ENCODE measurements at places on chromosomes 16 and 17.

DNA sequence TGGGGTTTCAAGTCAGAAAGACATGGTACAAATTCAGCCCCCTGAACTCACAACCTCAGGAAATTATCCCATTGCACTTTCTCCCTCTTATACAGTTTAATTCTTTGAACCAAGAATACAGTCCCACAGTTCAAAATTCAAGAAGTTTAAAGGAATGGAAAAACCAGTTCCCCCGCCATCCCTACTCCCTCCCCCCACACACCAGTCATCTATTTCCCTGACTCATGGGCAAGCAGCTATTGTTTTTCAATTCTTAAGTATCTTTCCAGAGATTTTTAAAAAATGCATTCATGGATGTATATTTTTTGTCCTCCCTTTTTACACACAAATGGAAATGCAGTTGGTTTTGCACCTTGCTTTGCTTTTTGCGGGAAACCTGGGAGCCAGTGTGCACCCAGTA, 7.3 kb downstream of the SYCE1L start:
- no peak for DNase-seq

- no peak for DNase-seq
These were observed 53.0 kb downstream of the IKZF3 start for GRCh38 chr17:39810939-39811728.

- DNase-seq: peak; percentile 36
These were observed 25.9 kb downstream of the AP2B1 start for GRCh38 chr17:35612924-35613521.

DNA sequence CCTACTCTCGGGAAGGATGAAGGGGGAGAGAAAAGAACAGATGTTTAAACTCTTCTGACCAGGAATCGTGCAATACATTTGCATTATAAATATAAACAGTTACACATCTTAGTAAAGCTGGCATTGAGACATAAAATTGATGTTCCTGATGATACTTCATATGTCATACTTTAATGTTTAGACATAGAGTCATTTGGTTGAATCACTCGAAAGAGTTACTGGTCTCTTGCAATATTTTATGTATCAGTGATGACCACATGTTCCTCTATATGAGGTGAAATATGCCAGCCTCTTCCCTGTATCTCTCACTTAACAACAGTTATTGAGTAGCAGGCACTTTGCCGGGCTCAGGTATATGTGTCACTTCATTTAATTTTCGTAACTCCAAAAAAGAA, 49.7 kb upstream of the PMFBP1 start:
- DNase-seq: no peak

GRCh38 chr16:4593086-4593485, 21.6 kb downstream of the UBALD1 start:
- no peak for DNase-seq

- no peak for DNase-seq
These were observed 88.4 kb downstream of the USP32 start for GRCh38 chr17:60303406-60304099.

- DNase-seq: no peak
These were observed 25.7 kb downstream of the CALB2 start for GRCh38 chr16:71384073-71384724.

GRCh38 chr17:42436391-42436790, 13.3 kb upstream of the CAVIN1 start:
- no peak for DNase-seq

DNA sequence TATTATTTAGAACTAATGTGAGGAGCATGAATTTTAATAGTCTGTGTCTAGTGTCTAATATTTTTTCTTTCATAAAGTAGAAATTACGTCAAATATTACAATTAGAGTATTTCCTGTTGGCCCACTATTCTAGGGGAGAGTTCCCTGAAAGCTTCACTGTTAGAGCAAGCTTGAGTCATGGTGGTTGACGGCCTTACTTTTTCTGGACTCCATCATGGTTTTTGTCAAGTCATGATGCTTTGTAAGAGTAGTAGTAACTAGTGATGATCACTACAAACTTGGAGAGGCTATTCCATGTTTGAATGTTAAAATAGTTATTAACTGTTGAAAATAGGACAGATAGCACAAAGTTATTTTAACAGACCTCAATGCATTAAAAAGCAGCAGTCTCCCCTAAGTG, 1.7 kb downstream of the PSMD11 start:
- DNase-seq: no peak

DNA sequence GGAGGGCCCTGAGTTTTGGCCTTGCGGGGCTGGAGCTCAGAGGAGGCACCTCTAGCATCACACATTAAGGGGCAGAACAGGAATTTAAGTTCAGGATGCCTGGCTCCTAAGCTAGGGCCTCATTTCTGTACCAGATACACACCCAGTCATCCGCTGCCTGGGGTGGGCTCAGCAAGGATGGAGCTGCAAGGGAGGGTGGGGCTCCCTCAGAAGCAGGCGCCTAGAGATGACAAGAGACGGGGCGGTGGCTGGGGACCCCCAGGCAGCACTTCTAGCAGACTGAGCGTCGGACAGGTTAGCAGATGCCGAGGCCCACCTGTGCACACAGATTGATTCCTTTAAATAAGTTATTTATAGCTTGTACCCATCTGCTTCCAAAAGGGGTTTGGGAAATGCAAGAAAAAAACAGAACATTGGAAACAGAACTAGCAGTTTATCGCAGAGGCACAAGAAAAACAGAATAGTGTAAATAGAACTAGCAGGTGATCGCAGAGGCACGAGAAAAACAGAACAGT, 47.6 kb upstream of the CBFA2T3 start:
- DNase-seq: no peak

GRCh38 chr17:7839876-7840261, 5.9 kb downstream of the KDM6B start:
- no peak for DNase-seq

DNA sequence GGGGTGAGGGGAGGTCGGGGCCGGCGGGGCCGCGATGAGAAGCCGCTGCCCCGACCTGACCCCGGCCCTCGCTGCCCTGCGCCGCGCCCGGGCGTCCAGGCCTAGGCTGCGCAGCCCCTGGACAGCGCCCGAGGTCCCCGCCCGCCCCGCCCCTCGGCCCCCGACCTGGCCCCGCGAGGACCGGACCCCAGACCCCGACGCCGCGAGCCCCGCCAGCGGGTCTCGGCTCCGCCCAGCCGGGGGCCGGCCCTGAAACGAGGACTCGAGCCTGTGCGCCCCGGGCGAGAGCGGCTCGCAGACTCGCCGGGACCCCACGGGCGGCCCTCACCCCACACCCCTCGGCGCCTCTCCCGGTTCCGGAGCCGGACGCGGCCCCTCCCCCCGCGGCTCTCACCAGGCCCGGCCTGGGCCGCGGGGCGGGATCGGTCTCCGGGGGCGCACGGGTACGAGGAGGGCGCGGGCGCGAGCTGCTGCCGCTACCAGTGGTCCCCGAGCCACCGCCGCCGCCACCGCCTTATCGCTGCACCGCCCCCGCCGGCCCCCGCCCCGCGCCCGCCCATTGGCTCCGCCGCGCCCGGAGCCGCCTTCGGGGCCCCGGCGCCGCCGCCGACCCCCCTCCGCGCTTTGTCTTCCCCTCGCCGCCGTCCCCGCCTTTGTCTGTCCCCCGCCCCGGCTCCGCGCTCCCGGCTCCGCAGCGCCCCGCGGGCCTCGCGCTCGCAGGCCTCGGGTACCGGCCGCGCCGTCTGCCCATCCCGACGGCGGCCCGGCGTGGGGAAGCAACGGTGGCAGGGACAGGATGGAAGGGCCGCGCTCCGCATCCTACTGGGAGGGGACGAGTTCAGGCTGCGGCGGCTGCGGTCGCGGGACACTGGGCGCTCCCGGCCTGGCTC, at the start of gene LIMD2:
Gene LIMD2 (minus strand): TSS at position 488 of the 890 bp plus-strand sequence. CDS start 827 bp downstream, outside the sequence.
- peak; percentile 88 for DNase-seq

- no peak for DNase-seq
These were observed 299.4 kb downstream of the UTP18 start for GRCh38 chr17:51559778-51560177.

DNA sequence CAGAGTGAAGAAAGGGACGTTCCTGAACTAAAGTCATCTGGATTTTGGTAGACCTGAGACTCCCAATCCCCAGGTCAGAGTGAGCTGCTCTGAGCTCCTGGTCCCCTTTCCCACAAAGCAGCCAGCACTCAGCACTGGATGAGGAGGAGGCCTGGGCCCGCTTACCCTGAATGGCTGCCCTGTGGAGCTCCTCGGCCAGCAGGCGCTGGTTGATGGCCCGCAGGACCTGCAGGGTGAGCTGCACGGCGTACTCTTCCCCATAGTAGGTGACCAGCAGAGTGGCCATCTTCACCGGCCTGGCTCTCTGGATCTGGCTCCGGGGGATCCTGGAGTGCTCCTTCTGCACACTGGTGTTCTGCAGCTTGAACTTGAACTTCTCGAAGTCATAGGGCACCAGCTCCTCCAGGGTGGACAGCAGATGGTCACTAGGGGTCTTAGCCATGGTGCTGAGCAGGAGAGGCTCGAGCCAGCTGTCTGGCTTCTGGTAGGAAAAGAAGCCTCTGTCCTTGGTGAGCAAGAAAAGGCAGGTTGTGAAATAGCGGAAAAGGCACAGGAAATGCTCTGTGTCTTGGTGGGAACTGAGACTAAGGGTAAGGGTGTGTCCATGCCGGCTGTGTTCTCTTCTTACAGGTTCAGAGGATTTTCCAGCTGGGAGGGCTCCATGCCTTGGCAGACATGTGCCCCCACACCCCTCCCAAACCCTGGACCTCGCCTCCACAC, at the start of gene MEFV:
Gene MEFV (minus strand): TSS at position 488 of the 720 bp plus-strand sequence. CDS start 46 bp downstream, at position 442.
- no peak for DNase-seq

DNA sequence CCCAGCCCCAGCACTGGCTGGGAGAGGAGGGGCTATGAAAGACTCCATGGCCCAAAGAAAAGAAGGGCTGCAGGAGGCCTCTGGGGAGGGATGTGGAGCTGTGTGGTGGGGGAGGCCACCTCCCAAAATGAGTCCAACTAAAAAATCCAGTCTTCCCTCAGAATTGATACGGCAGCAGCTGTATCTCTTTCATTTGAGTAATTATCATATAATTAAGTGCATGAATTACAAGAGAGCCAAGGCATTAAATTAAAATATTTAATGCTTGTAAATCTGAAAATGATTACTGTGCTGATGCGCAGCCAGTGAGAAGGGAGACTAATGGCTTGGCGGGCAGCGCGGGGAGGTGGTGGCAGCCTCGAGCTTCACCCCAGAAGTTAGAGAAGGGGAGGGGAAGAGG, 192.8 kb downstream of the C16orf78 start:
- DNase-seq: no peak

GRCh38 chr17:60601447-60602384, 1.7 kb downstream of the PPM1D start:
- DNase-seq: peak; percentile 56

DNA sequence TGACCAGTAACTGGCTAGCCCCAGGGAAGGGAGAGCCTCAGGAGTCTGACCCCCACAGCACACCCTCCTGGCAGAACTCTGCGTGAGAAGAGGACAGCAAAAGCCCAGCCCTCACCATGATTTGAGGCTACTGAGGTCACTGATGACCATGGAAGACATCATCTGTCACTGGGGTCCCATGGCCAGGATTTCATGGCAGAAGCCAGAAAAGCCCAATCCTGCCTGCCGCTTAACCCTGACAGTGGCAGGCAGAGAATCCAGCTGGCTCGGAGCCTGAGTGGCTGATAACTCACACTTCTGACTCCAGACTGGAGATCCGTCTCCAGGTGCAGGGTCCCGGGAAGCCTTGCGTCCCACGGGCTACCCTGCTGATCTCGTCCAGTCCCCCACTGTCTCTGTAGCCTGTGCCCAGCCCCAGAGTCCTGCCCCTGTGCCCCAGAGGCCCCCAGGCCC, 17.5 kb downstream of the GRIN2C start:
- DNase-seq: no peak

GRCh38 chr17:41392278-41392677, 5.1 kb downstream of the KRT31 start:
- DNase-seq: no peak

DNA sequence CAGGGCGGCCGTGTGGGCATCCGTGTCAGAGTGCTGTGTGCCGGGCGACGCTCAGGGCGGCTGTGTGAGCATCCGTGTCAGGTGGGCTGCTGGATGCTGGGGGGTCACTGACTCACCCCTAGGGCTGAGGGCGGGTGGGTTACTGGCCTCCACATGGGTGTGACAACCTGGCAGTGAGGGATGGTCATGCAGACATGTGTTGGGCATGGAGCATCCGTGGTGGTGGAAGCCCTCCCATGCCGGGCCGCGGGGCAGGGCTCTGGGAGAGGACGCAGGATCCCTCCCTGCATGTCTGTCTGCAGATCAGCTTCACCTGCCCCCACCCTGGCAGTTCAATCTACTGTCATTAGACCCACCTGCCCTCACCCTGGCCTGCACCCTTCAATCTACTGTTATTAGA, 56.3 kb downstream of the METRNL start:
- no peak for DNase-seq

DNA sequence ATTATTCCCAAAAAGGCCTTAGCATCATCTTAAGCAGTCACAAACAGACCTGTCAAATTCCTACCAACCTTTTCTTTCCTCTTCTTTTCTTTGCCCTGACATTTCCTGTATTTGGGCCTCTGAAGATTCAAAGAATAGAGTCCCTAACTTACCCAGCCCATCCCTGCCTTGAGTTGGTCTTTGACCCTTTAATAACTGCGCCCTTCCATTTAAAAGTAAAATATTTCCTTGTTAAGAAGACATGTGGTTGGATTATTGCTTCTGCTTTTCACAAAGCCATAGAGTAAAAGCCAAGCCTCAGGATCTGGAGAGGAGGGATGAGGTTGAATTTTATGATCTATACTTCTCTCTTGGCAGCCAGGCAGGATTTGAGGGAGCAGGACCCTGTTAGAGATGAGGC, 13.2 kb upstream of the CCL23 start:
- no peak for DNase-seq

DNA sequence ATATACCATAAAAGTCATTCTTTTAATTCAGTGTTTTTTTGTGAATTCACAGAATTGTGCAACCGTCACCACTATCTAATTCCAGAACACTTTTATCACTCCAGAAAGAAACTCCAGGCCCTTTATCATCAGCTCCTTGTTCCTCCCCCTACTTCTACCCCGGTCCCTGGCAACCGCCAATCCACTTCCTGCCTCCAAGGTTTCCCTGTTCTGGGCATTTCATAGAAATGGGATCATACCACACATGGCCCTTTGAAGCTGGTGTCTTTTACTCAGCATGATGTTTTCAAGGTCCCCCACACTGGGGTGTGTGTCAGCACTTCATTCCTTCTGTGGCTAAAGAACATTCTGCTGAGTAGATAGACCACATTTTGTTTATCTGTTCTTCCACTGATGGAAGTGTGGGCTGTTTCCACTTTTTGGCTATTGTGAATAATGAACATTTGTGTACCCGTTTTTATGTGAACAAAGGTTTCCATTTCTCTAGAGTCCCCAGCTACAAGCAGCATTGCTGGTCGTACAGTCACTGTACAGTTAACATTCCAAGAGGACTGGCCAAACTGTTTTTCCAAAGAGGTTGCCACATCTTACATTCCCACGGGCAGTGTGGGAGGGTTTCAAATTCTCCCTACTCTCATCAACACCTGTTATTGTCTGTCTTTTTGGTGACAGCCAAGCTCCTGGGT, 75.8 kb upstream of the ZNF469 start:
- no peak for DNase-seq

GRCh38 chr16:12601290-12601900, 202.3 kb downstream of the CPPED1 start:
- no peak for DNase-seq

All from thymus (tissue), 14 donors.